CD4-positive, alpha-beta memory T cell (primary cell): ENCODE measurements at places on chromosomes 3 and 15.

DNA sequence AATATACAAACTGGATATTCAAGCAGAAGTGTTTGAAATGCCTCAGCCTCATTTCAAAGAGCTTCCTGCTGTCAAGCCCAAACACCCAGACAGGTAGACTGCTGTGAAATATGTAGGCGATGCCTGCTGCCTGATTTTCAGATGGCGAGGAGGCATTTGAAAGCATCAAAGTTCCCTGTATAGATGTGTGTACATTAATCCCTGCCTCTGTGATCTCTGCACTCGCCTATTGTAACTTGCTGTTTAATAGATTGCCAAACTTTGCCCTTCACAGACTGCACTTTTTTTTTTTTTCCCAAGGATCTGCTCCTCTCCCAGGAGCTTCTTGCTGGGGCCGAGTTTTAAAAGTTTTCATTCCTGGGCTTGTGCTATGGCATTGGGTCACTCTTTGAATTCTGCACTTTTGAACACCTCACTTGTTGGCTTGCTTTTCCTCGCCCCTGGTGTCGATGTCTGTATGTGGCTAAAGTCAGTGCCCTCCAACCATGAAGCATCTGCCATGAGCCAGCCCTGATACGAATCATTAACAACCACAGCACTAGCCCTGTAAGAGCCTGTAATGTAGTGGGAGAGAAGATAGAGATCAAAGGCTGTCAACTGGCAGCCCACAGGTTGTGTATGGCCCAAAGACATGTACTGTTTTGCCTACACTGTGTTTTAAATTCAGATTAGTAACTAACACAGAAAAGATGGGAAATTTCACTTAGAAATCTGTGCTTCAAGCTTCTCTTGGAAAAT, 287.6 kb upstream of the ICE2 start:
- DNase-seq: no peak

- DNase-seq: no peak
These were observed 9.6 kb upstream of the MUSTN1 start for GRCh38 chr3:52844290-52844975.

GRCh38 chr15:69316291-69316690, 17.6 kb downstream of the PAQR5 start:
- no peak for DNase-seq

DNA sequence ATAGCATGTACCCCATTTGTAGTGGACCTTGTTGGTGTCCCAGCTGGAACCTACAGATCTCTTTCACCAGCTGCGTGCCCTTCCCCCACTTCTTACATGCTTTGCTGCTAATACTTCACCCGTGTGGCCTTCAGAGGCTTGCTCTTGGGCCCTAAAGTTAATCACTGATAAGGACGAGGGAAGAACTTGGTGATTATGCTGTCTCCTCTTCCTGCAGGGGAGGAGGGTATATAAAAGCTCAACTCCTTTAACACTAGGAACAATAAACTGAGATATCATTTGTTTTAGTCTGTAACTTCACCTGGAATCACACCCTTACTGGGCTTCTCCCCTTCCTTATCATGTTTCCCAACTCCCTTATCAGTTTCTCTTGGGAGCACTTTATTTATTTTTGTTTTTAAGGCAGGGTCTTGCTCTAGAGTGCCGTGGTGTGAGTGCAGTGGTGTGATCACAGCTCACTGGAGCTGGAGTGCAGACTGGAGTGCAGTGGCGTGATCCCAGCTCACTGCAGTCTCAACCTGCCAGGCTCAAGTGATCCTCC, 43.2 kb upstream of the PIK3R4 start:
- DNase-seq: no peak

DNA sequence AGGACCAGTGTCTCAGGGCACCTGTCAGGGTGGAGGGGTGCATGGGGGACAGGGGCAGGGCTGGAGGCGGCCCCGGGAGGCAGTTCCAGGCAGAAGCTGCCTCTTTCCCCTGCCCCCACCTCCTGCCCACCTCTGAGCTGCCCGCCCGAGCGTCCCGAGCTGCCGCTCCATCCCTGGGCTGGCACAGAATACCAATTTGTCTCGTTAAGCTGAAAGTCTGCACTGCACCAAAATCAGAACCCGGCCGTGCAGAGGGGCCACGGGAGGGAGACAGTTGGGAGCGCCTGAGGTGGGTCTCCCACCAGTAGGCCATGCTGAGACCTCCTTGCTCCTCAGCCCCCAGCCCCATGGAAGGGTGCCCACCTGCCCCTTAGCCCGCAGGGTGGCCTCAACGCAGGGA, 1.3 kb upstream of the ATP2B2 start:
- DNase-seq: no peak

DNA sequence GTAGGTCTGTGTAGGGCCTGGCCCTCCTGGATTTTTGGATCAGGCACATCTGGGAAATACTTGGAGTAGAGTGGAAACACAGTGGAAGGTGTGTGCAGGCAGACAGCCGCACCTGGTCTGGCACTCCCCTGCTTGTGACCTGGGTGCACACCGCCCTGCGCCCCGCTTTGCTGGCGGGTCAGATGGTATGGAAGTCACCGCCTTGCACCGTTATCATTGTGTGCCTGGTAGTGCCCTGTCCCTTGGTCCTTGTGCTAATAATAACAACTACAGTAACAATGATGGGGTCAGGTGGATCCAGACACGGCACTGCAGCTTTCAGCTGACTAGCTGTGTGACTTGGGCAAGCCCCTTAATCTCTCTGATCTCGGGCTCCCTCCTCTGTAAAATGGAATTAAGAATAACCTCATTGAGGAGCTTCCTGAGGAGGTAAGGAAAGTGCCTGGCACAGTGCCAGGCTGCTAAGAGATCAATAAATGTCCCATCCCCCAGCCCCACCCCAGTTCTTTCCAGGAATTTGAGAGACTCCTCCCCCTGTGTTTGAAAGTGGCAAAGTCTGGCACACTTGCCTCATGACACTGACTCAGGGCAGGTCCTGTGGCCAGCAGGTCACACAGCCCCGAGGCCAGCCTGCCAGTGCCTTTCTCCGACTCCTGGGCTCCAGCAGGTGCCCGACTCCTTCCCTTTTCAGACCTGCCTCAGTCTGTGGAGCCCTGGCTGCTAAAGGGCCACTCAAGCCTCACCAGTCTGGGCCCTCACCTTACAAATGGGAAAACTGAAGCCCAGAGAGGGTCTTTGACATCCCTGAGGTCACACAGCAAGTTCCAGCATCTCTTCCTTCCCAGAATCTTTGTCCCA, 9.8 kb downstream of the ISG20 start:
- no peak for DNase-seq

DNA sequence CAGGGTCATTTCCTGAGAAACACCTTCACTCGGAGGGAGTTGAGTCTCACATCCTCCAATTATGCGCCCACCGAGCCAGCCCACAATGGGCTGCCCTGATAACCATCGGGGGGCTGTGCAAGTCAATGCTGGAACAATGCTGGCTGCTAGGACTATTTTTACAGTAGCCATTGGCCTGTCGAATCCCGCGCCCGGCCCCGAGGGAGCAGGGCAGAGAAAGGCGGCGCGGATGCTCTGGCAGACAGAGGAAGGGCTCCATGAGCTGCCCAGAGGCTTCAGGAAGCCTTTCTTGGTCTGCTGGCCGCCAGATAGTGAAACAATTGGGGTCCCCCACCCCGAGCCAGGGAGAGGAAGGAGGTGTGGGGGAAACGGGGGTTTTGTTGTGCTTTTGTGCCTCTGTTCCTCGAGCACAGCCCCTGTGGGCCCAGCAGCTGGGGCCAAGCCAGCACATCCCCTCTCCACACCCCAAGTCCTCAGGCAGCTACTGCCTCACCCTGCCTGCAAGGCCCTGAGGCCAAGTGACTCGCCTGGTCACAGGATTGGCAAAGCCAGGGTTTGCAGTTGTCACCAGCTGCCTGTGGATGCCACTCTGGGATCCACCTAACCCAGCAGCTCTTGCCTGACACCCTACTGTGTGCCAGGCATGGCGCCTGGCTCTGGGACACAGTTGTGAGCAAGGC, 39.0 kb downstream of the SLC6A6 start:
- DNase-seq: no peak

- no peak for DNase-seq
These were observed 141.8 kb downstream of the FILIP1L start for GRCh38 chr3:99972380-99973104.

DNA sequence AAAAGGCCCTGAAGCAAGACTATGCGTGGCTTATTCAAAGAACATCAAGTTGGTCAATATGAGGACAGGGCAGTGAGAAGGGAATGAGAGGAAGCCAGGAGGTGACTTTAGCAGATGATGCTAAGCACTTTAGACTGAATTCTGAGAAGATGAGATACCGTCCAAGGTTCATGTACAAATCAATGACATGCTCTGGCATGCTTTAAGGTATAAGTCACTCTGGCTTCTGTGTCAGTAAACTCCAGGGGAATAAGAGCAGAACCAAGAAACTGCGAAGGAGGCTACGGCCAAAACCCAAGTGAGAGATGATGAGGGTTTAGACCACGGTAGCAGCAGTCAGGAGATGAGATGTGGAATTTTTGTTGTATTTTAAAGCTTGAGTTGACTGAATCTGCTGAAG, 8.9 kb upstream of the CCDC50 start:
- DNase-seq: no peak

GRCh38 chr15:60585743-60586708, 107.1 kb upstream of the ICE2 start:
- DNase-seq: peak; percentile 83

DNA sequence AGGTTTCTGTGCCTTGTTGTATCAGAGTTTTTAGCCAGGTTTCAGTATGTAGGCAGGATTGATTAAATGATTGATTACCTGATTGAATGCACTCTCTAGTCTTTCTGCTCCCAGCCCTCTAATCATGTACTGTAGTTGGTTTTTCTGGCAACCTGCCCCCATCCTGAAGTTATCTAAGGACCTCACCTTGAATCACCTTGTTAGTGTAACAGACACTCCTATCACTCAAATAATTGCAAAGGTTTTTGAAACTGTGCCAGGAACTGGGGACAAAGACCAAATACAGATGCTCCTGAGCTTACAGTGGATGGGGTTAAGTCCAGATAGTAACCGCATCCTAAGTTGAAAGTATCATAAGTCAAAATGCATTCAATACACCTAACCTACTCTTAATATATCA, 141.5 kb upstream of the EIF1B start:
- DNase-seq: no peak

DNA sequence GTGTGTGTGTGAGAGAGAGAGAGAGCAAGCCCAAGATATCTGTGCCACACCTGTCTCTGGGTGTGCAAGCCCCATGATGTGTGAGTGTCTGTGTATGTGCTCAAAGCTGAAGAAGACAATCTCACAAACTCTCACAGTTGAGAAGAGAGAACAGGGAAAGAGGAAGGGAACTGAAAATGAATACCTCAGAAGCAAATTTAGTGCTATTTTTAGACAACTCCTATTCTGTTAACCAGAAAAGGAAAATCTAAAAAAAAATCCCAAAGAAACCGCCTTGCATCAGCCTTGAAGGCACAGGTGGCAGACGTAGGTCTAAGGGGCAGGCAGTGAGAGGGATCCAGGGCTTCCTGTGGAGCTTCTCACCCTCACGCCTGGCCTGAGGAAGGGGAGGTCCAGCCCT, 47.8 kb downstream of the ATP2B2 start:
- no peak for DNase-seq

GRCh38 chr3:79685108-79685507, 82.7 kb downstream of the ROBO1 start:
- DNase-seq: no peak

DNA sequence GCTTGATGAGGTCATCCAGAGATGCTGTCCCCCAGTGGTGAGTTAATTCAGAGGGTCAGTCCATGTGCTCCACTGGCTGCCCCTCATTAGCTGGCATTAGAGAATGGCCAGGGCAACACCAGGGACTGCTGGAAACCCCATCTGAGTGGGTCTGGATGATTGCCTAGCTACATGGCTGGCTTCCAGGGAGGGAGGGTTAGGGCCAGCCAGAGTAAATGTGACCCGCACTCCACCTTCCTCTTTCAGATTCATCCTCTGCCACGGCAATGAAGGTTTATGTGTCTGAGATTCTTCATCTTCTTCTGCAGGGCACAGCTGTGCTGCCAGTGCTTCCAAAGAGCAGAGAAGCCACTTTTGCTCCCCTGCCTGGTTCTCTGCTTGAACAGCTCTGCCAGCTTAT, 391.9 kb downstream of the OCA2 start:
- DNase-seq: no peak

DNA sequence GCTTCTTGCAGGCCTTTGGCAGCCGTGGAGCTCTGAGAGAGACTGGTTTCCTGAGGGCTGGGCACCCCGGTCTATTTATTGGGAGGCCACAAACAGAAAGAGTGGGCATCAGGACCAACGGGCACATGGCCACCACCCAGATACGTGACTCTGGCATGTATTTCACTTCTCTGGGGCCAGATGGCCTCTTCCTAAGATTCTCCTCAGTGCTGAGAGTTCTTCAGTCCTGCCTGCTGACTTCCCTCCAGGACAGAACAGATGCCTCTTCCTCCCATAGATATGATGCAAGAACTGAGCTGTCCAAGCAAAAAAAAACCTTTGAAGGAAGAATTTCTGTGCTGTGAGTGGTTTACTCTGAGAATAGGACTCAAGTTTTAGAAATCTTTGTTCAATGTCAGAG, 107.7 kb downstream of the IGF2BP2 start:
- no peak for DNase-seq

DNA sequence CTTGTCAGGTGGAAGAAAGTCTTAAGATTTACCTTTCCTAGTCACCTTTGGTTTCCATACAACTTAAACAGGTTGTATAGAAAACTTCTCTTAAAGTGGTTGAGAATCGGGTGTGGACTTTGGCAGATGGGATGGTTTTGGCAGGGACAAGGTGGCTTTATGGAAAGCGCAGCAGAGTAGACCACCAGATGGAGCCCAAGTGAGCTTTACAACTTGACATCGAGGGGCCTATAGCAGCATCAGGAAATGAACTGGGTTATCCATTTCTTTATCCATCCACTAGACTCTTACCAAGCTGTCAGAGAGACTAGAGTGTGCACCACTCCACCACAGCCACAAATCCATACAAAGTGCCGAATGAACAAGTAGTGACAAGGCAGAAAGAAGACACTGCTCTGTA, 85.3 kb upstream of the MBNL1 start:
- DNase-seq: peak; percentile 49

DNA sequence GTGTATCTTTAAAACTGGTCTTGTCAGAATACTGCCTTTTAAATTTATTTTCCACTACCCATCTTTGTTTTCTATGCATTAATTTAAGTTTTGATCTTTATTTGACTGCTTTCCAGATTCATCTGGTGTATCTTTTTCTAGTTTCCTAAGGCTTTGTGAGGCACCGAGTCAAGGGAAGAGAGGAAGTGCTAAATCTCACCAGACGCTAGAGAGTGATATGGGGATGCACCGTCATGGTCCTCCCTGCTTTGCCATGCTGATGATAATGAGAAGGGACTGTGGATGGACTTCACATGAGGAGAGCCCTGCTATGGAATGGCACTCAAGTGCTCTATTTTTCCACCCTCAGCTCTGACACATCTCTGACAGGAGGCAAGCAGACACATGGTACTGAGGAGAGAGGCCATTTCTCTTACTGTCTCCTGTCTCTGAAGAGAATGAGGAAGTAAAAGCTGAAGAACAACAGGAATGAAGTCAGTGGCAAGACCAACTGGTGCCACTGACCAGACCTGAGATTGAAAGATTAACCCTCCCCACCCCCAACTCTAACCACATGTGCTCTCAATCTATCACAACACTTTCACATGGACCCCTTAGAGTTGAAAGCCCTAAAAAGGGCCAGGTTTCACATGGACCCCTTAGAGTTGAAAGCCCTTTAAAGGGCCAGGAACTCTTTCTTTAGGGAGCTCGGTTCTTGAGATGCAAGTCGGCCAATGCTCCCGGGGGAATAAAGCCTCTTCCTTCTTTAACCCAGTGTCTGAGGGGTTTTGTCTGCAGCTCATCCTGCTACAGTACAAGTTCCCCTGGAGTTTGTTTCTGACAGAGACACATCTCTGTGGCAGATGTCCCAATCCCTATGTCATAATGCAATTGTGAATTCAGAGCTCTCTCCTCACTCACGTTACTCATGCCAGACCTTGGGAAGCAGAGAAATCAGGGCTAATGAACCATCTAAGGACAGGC, at the start of gene IQCF2:
TSS of gene IQCF2 (plus strand) at position 913 of the 963 bp plus-strand sequence. CDS start 52 bp downstream, outside the sequence.
- no peak for DNase-seq
